WERI-Rb-1 (cell line): ENCODE measurements at places on chromosomes 6 and 20.

GRCh38 chr6:145009711-145010110, 724.6 kb downstream of the UTRN start:
- no peak for DNase-seq

DNA sequence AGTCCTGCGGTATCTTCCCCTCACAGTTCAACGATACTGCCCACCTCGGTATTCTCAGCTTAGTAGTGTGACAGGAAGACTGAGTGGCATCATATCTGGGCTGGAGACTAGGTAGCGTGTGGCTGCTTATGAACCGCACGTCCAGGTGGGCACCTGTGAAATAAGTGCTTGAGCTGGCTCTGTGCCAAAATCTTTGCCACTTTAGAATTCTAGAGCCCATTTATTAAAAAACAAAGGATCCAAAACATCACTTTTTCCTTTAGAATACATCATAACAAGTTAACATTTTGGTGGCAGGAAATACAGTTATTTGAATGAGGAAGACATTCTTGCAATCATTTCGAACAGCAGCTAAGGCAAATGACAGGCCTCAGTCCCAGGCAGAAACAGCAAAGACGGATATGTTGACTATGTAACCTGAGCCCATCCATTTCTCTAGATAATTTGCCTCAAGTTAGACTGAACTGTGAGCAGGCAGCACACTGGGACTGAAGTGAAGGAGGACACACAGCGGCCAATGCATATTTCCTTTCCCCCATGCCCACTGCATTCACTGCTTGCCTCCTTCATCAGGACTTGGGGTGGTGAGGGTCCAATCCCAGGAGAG, 136.6 kb downstream of the GMDS start:
- DNase-seq = no peak

DNA sequence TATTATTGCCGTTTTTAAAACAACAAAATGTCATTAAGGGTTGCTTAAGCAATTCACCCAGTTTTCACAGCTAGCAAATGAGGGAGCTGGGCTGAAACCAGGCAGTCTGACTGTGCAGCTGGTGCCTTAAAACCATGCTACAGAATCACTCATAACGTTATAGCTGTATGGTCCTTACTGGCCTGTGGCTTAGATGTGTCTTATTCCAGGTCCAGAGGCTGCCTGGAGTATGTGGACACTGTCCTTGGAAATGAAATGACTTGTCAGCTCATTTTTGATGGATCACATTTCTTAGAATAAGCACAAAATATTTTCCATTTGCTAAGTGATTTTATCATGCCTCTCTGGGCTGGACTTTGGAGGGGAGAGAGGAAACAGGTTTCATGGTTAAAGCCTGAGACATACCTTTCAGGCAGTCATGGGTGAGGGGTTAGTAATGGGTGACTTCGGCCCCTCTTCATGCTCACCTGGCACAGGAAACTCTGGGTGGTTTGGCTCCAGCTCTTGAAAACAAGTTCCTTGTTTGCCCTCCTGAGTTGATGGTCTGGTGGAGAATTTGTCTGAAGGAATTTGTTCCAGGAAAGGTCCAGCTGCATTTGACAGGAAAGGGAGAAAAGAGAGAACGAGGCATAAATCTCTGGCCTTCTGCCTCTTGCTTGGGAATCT, 823.2 kb downstream of the DHX35 start:
- DNase-seq = no peak

- DNase-seq = no peak
These were observed 81.2 kb upstream of the SASH1 start for GRCh38 chr6:148261470-148261869.
